Inflammatory macrophage (primary cell): ENCODE measurements at places on chromosomes 2 and 18.

DNA sequence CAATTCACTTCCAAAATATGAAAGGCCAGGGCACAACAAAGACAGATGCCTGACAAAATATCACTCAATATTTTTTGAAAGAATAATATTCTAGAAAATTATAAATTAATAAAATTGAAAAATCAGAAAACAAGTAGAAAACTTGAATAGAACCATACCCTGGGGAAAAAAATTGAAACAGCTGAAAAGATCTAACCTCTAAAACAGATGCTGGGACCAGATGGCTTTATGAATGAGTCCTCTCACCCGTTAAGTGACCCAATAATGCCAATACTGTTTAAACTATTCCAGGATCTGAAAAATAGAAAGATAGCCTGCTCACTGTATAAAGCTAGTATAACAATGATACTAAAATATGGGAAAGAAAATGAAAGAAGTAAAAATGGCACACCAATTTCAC lies 322.3 kb upstream of the VWC2L start:
- DNase-seq, result no peak

DNA sequence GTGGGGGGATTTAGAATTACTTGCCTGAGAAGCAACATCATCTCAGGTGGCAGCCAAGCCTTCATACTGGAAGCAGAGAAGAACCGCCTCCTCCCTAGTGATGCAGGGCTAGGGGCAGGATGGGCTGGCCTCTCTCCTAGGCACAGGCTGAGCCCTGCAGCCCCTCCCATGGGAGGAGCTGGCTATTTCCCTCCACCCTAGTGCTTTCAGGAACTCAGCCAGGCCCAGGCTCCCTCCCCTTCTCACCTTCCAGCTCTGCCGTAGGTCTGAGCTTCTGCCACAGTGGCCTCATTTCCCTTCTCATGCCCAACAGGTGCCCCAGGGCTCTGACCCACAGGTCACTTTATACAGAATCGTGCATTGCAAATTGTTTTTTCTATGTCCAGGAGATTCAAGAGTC lies 31.0 kb downstream of the CENPA start:
- DNase-seq, result peak; percentile 7

- DNase-seq, result peak; percentile 68
These were observed 12.0 kb upstream of the DARS1 start for GRCh38 chr2:135997380-135997779.

DNA sequence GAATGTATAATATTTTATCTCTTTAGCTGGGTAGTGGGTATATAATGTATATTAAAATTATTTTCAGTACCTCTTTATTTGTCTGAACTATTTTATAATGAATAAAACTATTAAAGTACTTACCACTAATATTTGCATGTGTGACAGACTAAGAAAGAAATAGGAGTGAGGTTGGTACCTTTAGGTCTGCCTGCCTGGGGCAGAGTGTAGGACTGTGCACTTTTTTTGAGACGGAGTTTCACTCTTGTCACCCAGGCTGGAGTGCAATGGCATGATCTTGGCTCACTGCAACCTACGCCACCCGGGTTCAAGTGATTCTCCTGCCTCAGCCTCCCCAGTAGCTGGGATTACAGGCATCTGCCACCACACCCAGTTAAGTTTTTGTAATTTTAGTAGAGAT lies 18.8 kb downstream of the NCOA1 start:
- DNase-seq, result no peak

GRCh38 chr2:137929519-137929916 lies 34.8 kb upstream of the HNMT start:
- DNase-seq, result no peak

DNA sequence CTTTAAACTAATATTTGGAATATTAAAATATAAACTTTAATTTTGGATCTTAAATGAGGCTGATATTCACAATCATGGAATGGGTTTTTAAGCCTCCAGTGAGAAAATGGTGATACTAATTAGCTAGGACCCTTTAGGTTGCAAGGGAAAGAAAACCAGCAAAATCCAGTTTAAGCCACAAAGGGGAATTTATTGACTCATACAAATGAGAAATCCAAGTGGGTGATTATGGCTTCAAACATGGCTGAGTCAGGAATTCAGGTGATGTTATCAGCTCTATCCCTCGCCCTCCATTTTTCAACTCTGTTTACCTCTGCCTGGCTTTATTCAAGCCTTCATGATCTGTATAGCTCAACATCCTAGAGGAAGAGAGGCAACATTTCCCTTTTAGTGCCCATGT lies 75.3 kb upstream of the DLX2 start:
- peak; percentile 28 for DNase-seq

DNA sequence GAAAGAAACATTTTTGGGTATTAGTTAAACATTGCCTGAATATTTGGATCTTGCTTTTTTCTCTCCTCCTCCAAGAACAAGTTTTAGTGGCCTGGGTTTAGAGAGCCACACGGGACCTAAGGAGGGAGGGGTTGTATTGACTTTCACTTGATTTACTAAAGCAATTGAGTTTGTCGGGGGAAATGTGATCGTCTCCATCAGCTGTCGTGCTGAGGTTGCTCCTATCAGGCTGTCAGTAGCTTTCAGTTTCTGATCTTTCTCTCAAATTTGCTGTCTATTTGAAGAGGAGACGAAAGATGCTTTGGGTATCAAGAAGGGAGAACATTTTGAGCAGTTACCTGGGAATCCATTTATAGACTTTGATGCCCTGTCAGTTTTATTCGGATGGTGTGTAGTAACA lies 106.0 kb downstream of the SETBP1 start:
- DNase-seq, result no peak

- DNase-seq, result no peak
These were observed 287.6 kb downstream of the SETBP1 start for GRCh38 chr18:44968336-44968735.

- DNase-seq, result no peak
These were observed 861 bp upstream of the KLHL23 start for GRCh38 chr2:169732583-169733358.

GRCh38 chr18:54948350-54948837 lies 10.9 kb downstream of the CCDC68 start:
- no peak for DNase-seq

GRCh38 chr2:180979749-180980105 lies 678 bp upstream of the UBE2E3 start:
- no peak for DNase-seq

DNA sequence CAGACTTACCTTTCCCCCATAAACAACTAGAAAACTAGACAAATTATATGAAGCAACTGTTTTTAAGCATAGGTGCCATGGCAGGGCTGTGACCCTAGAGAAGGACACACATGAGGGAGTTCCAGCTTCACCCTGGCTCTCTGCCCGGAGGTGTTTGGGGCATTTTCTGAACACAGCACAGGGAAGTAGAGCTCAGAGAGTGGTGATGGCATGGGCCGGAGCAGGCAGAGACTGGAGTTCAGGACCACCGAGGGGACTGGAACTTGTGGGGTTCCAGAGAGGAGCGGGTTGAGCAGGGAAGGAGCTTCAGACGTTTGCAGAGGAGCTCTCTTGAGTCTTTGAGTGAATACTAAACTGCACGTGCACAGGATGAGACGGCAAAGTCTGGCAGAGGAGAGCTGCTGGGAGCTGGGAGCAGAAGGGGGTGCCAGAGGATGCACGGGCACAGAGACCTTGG lies 26.5 kb upstream of the KLF11 start:
- DNase-seq, result no peak

GRCh38 chr2:127504552-127505430 lies 21.5 kb downstream of the IWS1 start:
- no peak for DNase-seq

DNA sequence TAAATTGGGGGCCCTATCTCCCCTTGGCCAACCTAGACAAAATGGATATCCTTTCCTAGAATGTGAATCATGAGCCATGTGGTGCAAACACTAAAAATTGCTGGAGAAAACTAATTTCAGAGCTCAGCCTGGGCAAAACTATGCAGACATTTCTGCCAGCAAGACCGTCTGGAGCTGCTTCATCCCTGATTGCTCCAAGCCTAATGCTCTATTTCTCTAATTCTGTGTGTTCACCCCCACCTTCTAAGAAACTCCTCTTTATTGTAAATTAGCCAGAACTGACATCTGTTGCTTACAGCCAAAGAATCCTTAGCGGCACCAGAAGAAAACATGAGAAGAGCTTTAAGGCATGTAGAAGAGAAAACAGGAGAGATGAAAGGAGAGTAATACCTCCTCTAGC lies 337.7 kb upstream of the CHAC2 start:
- no peak for DNase-seq
